Lung microvascular endothelial cell (primary cell): ENCODE measurements at places on chromosomes 7 and 10. TPM values are rescaled to one million over a fixed set of nuclear protein-coding genes. Genes with fewer than 3 reads are reported as not detected.

DNA sequence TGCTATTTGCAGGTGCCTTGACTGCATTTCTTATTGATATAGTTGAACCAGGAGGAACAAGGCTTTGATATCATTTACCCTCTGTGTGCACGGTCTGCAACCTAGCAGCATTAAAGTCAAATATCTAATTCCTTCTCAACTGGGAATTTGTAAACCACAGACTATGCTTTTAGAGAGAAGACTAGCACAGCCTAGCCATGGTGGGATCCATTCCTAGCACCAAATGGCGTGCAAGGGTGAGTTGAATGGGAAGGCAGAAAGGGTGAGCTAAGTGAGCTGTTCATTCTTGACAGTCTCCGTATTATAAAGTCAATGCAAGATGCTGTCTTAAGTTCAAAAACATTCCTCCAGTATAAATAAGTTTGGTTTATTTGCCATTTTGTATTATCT, 2.9 kb downstream of the ZNF365 start:
- DNase-seq = no peak

DNA sequence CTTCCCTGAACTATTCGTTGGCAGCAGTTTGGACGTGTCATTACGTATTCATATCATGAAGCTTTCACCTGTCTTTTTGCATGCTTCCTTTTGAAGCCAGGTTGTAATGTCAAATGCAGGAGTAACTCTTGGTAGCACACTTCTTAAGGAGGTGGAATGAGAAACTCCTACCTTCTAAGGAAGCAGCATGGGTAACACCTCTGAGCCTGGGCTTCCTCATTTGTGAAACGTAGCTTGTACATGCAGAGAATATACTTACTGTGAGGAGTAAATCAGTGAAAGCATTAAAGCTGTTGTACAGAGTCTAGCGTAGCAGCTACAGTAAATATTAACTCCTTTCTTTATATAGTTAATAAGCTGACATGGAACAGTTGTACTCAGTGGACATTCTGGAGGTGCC, 21.1 kb downstream of the CUL1 start:
- DNase-seq = no peak

WDR86 gene
- not detected in 2 replicates for total RNA-seq

DNA sequence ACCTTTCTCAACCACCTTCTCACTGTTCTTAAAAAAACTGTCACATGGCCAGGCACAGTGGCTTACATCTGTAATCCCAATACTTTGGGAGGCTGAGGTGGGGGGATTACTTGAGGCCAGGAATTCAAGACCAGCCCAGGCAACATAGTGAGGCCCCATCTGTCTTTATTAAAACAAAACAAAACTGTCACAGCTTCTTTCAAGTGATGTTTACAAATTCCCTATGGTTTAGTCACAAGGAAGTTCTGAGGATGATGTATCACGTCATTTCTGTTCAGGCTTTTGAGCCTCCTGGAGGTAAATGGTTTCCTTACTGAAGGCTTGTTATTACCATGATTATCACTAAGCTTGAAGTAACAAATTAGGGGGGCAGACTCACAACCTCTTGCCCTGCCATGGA, 186.2 kb downstream of the CFTR start:
- no peak for DNase-seq
